Activated CD4-positive, alpha-beta T cell treated with anti-CD3 and anti-CD28 coated beads, Interleukin-2, amount 50 U/mL, for 48 hours (primary cell): ENCODE measurements at places on chromosomes 1 and 21.

DNA sequence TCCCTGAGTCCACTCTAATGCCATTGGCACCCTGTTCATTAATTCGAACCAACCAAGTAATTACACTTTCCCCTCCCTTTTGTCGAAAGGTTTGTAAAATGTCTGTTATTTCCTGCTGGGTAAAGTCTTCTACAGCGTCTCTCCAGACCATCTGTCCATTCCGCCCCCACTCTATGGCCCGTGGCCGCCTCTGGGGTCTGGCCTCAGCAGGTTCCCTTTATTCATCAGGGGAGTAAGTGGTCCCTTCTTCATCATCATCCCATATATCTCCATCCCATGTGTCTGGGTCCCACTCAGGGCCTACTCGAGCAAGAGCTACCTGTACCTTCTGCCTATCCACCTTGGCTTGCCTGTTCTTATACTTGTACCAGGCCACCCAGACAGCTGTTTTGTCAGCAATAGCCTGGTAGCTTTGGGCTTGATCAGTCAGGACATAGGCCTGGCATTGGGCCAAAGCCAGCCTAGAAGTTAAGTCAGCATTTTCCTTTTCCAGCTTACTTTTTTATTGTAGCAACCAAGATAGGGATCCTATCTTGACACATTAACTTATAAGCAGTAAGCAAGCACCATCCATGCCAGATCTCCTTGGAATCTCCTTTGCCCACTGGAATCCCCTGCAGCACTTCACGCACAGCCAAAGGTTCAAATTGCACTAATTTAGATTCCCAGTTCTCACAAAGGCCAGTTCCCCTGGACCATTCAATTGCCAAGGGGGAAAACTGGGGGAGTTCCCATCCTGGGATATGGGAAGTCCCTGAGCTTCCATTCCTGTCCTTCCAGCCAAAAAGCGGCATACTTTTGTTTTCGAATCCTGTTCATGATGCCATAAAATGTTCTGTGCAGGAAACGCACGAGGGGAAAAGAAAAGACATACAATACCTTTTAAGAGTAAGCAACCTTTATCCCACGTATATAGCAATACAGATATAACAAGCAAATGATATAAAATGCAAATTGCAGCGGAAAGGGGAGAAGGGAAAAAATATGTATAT lies 6.6 kb upstream of the STUM start:
- DNase-seq, result no peak

DNA sequence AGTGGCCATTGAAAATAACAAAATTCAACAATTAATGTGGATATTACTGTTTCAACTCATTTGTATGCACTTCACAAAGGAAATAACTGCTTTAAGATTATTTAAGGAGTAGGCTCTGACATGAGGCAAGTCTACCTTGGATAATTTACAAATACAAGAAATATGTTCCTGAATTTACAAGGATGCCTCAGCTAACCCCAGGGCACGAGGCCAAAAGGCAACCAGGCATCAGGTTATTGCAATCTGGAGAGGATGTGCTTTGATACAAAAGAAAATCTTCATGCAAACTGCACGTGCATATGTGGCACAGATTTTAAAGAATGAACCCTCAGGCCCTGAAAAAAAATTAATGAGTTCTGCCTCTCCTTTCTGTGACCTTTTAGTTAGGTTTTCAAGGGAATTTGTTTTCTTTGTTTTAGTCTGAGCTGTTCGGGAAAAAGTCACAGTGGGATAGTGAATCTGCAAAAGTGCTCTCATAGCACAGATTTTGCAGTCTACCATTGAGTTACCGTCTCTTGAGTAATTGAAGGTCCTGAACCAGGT lies 1304.2 kb upstream of the ADGRL4 start:
- no peak for DNase-seq

DNA sequence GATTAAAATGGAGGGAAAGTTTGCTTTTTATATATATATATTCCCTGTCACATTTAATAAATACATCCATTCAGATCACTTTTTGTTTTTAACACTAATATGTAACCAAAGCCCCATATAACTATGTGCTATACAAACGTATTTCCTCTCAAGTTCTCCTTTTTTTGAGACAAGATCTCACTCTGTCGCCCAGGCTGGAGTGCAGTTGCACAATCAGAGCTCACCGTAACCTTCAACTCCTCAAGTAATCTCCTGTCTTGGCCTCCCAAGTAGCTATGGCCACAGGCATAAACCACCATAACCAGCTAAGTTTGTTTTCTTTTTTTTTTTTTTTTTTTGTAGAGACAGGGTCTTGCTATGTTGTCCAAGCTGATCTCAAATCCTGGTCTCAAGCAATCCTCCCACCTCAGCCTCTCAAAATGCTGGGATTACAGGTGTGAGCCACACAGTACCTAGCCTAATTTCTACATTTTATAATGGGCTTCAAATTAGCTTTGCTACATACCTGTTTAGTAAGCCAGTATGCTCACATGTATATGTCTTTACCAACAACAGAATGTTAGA lies 120.0 kb downstream of the TGFBR3 start:
- no peak for DNase-seq

DNA sequence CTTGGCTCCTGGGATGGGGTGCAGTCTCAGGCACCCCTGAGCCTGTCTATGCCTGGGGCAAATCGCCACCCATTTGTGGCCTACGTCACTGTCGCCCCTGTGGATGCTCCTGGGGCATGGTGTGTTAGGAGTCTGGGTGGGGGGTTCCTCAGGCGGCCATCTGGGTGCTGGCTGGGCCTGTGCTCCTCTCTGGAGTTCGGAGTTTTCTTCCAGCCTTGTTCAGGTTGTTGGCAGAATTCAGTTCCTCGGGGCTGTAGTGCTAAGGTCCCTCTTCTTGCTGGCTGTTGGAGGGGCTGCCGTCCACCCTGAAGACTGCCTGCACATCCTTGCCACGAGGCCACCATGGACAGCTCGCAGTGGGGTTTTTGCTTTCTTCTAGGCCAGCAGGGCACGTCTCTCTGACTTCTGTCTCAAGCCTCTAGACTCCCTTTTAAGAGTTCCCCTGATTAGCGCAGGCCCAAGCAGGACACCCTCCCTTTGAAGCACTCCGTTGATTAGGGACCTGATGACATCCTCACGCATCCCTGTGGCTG lies 86.7 kb upstream of the C1orf174 start:
- no peak for DNase-seq

DNA sequence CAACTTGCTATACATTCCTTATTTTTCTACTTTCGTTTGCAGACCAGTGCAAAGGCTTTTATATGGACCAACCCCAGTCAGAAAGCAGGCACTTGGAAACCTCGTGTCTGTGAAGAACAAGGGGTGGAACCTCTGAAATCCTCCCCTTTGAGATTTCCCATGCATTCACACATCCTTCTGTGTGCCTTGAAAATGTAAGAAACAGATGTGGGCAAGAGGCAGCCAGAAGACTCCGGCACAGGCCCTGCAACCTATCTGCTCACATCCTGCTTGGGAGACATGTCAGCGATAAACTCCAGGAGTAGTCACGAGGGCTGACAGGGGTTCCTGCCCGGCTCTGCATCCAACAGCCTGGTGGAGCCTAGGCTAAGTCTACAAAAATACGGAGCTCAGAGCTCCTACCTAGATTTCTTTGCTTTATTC lies 42.5 kb downstream of the ETS2 start:
- DNase-seq, result no peak

DNA sequence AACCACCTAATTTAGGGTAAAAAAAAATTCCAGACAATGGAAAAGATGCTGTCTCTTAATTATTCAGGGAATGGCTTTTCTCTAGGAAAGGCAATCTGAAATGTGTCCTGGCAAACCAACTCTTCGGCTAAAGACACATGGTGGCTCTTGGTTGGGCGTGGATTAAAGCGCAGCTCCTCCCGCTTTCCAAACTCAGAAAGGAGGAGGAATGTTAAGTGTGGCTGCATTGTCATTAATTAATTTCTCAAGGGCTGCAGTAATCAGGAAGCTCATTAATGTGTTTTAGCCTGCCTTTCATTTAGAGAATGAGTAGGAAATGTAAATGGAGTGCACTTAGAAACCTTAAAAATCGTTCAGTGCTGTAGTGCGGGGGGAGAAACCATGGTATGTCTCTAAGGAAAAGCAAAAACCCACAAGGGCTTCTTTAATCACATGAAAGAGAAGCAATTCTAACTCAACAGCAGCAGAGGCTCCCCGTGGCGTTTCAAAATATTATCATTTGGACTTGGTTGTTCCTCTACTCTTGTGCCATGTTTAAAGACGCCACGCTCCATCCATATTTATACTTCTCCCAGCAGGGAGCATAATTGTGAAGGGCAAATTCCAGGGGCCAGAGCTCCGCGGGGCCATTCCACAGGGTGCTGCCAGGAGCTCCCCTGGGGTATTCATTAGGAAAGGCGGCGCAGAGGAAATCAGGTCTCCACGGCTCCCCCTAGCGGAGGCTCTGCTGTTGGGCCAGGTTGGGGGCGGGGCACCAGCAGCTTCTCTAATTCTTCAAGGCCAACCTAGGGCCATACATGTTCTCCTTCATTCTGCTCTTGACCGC lies 91.9 kb upstream of the SSX2IP start:
- peak; percentile 86 for DNase-seq

- DNase-seq, result peak; percentile 83
Observed at GRCh38 chr1:101236516-101237228, at the start of gene S1PR1. Gene S1PR1 (plus strand): TSS chr1:101237019. CDS start chr1:101238985, 1,966 bp downstream.
